HepG2 (cell line): ENCODE measurements at places on chromosomes 1 and 21. TPM values are rescaled to one million over a fixed set of nuclear protein-coding genes. Genes with fewer than 3 reads are reported as not detected.

DNA sequence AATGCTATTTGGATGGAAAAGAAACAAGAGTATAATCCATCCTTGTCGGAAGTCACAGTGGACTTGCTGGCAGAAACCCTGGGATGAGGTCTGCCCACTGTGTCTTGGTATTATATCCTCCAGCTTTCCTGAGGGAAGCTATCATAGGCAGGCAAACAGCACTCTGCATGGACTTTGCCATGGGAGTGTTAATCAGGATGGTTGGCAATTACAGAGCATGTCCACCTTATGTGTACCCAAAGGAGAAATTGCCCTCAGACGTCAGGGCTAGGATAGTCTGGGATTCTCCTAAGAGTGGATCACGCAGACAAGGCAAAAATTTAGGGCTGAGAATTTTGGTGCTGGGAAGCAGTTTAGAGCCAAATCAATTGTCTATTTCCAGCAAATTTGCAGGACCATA, 184.9 kb upstream of the ESRRG start:
- no peak for DNase-seq

RIPPLY3 gene
- total RNA-seq: 0.09 and 0.13 TPM in 2 replicates

DNA sequence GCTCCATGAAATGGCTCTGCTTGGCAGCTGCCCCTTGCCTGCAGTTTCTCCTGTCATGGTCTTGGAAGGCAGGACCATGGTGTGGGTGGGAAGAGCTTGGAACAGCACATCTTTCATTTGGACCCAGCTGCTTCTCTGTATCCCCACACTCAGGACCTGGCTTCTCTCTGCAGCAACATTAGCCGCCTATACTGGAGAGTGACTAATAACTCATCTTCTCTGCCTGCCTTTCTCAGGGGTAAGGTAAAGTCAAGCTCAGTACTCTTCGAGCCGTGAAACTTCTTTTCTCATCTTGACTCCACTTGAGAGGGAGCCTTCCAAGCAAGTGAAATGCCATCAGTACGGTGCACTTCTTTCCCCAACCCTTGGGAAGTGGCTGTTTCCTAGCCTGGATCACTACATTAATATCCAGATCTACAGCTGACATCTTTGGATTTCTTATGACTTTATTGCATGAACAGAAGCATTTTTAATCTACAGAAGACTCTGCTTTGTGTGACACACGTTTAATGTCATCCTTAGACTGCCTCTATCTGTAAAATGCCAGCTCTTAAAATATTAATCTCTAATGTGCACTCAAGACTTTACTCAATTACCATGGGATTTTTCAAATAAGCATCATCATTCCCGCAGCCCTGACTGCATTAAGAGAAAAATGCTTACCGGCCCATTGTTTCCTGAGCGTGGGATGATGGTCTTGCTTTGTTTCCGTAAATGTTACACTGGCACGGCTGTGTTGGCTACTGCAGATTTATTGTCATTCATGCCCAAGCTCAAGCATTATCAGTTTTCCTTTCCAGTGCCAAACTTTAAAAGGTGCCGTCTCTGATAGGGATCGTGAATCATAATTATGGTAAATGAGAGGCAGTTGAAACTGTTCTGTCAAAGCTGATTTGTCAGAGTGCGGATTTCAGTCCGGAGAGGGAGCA, 242.9 kb downstream of the HHAT start:
- DNase-seq: no peak

GRCh38 chr1:20367116-20367585, 76.5 kb downstream of the VWA5B1 start:
- peak; percentile 25 for DNase-seq

DNA sequence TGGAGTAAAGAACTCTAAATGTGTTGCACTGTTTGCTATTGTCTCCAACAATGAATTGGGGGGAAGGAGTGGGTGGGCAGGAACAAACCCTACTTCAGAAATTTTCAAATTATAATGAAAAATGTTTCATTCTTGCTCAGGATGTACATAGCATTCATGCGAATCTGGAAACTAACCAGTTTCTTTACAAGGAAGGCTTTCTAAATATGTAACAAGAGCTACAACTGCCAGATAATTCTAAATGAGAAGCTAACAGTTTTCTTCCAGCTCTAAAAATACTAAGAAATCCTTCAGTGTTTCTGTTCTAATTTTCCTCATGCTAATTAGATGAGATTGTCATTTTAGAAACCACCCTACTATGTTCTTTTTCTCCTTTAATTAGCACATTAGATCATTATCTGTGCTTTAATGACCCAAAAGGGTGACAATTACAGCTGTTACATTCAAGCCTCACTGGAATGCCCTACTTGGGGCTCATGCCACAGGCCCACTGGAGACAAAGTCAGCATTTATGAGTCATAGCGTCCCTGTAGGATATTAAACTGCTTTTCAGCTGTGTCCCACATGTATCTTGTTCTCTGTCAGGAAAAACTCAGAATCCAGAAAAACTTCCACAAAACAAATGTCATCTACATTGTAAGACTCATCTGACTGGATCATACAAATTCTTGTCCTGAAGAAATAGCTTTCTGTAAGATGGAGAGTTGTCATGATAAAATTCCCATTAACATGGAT, 804.6 kb upstream of the CXADR start:
- DNase-seq: no peak

DNA sequence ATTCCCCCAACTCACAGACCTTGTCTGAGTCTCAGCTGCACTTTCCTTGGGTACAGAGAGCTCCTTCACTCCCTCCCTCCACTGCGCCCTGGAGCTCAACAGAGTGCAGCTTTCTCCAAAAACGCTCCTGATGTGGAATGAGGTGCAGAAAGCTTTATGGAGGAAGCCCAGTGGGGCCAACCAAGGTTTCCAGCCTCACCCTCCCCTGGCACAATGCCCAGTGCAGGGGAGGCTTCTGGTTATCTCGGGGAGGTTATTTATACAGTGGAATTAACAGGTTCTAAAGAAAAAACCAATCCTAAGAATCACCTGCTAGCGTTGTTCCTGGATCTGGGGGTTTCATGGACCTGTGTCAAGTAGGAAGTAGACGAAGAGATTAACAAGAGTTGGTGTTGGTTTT, at the start of gene ITLN1:
Gene ITLN1 (minus strand): TSS at position 139 of the 400 bp plus-strand sequence. CDS start 303 bp downstream, outside the sequence.
- DNase-seq: no peak

GRCh38 chr1:96747565-96747964, 26.0 kb downstream of the PTBP2 start:
- no peak for DNase-seq

GRCh38 chr1:173112129-173112528, 61.4 kb upstream of the TNFSF18 start:
- no peak for DNase-seq

CNR2 gene
- not detected in 2 replicates for total RNA-seq

GRCh38 chr1:77395051-77395450, 113.2 kb downstream of the AK5 start:
- no peak for DNase-seq

DNA sequence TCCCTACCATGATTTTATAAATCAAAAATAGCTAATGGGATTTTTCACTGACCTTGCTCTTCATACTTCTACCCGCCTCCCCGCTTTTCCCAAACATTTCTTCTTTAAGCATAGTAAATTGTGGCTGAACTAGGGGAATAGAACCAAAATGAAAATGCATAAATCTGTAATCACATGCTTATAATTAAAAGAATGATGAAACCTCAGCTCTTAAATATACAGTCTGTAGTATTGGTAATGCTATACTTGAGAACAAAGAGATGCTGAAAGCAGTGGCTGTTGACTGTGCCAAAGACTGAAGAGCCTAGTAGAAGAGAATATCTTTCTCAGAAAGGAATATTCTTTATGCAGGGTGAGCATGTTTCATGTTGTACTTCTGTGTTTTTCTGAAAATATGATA, 249.1 kb downstream of the GREM2 start:
- no peak for DNase-seq

DNA sequence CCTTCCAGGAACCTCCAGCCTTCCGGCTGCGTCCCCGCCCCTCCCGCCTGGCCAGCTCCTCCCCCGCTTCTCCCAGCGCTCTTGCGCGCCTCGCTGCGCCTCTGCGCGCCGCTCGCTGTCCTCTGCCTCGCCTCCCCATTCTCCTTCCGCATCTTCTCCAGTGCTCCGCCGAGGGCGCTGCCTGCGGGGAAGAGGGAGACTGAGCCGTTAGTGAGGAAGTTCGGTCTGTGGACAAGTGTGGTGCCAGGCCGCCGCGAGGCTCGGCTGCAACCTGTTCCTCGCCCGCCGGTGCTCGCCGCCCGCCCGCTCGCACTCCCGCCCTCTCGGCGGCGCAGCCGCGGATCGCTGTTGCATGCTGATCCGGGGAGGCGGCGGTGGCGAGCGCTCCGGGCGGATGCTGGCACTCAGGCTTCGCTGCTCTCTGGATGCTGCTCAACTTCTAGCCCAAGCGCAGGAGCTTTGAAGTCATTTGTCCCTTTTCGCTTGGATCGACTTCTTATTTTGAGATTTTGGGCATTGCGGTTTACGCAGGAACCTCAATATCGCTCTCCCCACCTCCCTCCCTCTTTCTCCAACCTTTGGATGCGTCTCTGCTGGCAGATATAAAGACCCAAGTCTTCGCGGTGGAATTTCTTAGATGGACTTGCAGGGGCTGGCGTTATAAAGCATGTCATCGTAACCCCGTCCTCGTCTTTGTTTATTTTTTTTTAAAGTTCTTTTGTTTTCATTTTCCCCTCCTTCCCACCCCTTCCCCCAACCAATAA, 614 bp upstream of the CACNA1E start:
- no peak for DNase-seq

- DNase-seq: no peak
These were observed 750 bp downstream of the SYNJ1 start for GRCh38 chr21:32726839-32727686.

GNAT2 gene
- total RNA-seq: 0.20 and 0.24 TPM in 2 replicates

GRCh38 chr1:230696722-230697437, 17.0 kb downstream of the AGT start:
- DNase-seq: no peak

AGL gene
- total RNA-seq: 13.1 and 28.0 TPM in 2 replicates

DNA sequence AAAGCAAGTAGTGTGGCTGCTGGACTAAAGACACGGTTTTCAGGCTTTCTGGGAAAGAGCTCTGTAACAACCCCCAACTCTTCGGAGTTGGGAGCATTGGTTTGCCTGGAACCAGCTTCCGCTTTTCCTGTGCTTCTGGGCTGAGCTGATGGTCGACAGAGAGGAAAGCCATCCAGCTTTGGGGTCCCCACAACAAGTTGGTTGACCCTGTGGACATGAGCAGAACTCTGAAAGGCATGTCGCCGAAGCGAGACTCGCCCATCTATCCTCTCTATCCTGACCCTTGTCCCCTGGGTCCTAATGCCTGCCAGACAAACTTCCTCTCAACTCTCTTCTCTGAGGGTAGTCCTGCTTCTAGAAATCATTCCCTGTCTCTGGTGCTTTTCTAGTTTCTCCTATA, 31.9 kb upstream of the FCGR2A start:
- DNase-seq: peak; percentile 27

DNA sequence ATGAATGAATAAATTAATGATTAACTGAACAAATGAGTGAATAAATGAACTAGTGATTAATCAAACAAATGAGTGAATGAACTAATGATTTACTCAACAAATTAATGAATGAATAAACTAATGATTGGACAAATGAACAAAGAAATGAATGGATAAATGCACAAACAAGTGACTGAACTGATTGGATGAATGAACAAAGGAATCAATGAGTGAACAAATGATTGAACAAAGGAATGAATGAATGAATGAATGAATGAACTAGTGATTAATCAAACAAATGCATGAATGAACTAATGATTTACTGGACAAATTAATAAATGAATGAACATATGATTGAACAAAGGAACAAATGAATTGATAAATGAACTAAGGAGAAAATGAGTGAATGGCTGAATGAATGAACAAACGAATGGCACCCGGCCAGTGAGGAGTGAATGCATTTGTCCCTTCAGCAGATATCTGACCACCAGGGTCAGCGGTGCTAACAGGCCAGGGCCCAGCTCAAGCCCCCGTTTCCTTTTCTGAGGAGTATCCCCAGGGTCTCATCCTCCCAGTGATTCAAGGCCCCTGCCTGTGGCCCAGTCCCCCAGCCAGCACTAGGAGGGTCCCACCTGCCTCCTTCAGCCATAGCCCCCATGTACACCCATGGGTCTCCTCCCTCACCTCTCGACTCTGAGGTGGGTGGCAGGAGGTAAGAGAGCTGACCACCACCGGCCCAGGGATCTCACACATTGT, 49.9 kb downstream of the WNT9A start:
- DNase-seq: no peak

FAM72D gene
- total RNA-seq: 3.7 and 5.2 TPM in 2 replicates

GRCh38 chr1:39104158-39105060, 78.3 kb downstream of the NDUFS5 start:
- no peak for DNase-seq

- no peak for DNase-seq
These were observed 24.9 kb downstream of the KCNN3 start for GRCh38 chr1:154845174-154845573.

DNA sequence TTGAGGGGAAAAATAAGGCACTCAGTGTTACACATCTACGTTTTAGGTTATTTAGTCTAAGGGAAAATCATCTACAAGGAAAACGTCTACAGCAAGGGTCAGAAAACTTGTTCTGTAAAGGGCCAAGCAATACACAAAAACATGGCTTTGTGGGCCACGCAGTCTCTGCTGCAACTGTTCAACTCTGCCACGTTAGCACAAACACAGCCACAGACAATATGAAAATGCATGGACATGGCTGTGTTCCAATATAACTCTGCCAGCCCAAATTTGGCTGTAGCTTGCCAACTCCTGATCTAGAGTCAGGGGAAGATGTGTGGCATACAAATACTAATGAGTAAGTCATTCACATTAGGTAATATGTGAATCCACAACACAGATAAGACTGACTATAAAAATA, 40.7 kb downstream of the COA6 start:
- DNase-seq: no peak

ANKRD34A gene
- total RNA-seq: 0.07 and 0.14 TPM in 2 replicates

DNA sequence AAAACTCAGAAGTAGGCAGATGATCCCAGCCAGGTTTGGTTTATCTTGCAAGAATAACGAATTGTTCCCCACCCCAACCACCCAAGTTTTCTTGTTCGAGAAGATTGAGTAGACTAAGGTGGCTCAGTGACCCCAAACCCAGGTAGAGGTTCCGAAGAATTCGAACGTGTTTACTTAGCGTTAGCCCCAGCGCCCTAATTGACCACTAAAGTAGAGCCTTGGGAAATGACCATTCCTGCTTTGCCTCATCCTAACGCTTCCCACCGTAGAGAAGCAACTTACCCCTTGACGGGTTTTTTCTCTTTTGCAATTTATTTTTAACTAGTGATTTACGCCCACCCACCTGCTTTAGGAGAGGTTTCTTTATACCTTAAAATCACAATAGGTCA, 870 bp downstream of the FBXO28 start:
- DNase-seq: no peak
